ENCODE measurements at places on chromosomes 7 and 10.

DNA sequence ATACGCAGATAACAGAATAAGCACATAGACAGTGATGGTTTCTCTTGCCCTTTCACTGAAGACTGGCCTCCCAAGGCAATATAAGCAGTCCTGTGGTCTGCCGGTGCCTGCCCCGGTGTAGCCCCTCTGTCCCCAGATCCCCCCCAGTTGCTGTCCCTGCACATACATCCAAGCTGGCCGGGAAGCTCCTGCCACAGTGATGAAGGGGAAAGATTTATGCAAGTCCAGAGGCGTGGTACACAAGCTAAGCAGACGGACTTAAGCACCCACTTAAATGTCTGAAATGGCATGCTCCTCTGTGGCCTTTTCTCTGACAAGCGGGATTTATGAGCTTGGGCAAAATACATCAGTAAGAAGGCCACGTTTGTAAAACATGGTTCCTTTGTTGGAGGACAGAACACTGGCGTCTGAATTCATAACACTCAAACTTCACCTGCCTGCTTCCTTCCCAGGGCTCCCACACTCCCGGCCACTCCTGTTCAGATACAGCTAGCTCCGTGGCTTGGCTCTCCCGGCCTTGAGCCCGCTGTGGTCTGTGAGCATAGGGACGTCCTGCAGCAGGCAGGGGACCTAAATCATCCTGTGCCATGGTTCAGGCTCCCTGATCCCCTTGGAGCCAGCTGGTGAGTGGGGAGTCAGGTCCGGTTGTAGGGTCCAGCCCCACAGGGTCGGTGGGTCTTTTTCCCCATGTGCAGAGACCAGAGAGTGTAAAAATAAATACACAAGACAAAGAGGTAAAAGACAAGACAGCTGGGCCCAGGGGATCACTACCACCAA is 61.7 kb upstream of the PPP2R2D start:
- DNase-seq: no peak

DNA sequence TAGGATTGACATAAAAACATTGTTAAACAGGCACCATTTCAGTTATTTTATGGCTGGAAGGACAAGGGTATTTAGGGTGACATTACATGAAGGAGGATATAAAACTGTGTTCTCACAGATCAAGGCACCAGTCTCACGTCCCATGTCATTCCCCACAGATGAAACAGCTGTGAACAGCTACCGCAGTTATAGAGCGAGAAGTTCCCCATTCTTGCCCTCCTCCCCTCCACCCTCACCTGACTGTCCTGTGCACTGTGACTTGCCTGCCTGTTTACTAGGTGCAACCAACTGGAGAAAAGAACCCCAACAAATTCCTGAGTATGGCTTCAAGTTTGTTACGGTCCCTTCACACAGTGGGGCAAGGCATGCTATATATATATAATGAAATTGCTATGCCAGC is 141.6 kb downstream of the SND1 start:
- no peak for DNase-seq

- no peak for DNase-seq
These were observed 2.4 kb downstream of the UCMA start for GRCh38 chr10:13231808-13232207.

GRCh38 chr7:113856010-113856409 is 62.8 kb downstream of the PPP1R3A start:
- DNase-seq: no peak

DNA sequence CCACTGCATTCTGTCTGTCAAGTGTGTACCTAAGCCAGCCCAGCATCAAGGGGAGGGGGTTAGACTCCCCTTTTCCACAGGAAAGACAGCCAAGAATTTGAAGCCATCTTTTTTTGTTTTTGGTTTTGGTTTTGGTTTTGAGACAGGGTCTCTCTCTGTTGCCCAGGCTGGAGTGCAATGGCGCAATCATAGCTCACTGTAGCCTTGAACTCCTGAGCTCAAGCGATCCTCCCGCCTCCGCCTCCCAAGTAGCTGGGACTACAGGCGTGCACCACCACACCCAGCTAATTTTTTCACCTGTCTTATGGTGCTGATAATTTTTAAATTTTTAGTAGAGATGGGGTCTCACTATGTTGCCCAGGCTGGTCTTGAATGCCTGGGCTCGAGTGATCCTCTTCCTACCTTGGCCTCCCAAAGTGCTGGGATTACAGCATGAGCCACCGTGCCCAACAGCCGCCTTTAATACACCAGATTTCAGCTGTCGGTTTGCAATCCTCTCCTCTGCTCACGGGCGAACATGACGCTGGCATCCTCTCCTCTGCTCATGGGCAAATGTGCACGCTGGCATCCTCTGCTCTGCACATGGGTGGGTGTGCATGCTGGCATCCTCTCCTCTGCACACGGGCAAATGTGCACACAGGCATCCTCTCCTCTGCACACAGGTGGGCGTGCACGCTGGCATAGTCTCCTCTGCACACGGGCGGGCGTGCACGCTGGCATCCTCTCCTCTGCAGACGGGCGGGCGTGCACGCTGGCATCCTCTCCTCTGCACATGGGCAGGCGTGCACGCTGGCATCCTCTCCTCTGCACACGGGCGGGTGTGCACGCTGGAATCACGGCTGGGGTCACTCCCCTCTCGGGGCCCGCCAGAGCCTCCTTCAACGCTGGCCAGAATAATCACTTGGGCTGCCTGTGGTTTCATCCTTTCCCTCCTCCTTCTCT is 56.0 kb upstream of the PDGFA start:
- DNase-seq: no peak

GRCh38 chr10:43209074-43209455 is 57.8 kb downstream of the RASGEF1A start:
- no peak for DNase-seq

DNA sequence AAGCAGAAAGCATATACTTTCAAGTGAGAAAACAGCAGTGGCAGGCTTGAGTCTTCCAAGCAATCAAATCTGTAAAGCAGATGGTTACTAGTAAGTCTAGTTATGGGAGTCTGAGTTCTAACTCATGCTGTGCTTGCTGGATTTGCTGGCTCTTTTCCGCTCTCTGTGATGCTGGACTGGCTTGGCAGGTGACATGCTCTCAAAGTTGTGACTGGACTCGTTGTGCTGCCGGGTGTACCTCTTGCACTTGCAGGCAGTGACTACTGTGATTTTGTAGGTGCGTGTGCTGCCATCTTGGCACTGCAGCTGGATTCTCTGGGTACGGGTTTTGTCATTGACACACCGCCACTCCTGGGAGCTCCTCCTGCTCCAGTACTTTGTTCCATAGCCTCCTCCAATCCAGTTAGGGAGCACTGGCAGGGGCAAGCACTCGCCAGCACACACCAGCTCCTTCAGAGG is 3.1 kb downstream of the SOSTDC1 start:
- no peak for DNase-seq

DNA sequence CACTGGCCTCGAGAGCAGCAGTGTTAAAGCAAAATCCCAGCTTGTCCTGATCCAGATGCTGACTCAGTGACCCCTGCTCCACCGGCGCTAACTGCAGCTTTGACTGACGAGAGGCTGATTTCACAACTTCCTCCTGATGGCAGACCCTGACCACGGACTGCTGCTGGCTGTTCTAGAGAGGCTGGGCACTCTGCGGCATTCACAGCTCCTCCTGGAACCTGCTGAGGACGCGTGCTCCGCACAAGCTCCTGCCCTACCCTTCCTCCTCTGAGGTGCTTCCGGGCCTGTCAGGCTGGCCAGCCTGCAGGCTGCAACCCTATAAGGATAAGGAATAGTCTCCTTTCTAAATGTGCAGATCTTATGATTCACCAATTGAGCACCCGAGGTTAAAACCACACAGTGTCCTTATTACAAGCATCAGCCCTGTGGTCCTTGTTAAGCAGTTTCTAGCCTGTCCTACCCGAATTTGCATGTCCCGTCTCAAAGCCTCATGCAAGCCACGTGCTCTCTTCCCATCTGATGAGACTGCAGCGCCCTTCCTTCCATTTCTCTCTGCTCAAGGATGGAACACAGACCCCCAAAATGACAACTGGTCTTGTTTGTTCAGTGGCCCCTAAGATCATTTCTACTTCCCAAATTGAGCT is 35.5 kb upstream of the NCAPG2 start:
- DNase-seq: peak; percentile 68

DNA sequence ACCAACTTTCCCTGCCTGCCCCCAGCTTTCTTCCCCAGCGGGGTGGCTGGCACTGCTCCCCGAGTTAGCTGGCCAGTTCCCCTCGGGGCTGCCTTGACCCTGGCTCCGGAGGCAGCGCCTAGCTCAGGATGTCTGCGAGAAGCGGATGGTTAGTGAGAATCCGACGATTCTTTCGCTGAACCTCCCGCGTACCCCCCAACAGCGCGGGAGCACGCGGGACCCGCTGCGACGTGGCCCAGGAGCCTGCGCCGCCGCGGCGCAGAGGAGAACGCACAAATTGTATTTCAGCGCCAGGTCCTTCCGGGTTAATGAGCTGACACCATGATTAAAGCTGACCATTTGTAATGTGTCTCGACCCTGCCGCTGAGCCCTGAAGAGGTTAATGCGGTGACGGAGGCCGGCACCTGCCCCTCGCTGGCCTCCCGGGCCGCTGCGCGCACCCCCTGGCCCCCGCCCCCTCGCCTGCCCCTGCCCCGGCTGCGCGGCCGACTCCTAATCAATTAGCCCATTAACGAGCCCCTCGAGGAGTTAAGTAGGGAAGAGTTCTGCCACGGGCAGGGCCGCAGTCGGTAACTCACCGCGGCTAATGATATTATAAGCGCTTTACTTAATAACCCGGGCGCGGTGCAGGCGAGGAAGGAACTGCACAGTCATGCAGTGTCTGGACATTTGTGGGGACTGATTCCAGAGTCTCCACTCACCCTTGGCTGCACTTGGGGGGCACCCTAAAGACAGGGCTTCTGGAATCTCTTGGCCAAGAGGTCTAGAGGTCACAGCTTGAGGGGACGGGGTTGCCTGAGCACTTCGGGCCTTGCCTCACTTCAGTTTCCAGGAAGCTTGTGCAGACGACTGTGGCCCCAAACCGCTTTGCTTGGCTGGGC is 1.7 kb upstream of the HMX2 start:
- no peak for DNase-seq

DNA sequence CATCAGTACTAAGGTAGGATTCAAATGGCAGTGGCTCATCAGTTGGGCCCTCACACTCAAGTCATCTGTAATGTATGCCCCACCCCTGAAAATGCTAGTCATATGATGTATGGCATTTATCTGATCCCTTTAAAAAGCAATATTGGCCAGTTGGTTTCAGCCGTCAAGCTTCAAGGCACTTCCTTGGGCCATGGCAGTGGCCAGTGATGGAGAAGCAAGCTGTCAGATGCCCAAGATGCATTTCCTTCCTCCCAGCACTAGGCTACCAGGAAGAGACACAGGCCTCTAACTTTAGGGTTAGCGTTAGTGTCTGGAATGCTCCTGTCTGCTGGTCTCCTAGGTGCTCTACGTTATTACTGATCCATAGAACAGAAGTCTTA is 64.1 kb downstream of the PIK3AP1 start:
- DNase-seq: no peak

DNA sequence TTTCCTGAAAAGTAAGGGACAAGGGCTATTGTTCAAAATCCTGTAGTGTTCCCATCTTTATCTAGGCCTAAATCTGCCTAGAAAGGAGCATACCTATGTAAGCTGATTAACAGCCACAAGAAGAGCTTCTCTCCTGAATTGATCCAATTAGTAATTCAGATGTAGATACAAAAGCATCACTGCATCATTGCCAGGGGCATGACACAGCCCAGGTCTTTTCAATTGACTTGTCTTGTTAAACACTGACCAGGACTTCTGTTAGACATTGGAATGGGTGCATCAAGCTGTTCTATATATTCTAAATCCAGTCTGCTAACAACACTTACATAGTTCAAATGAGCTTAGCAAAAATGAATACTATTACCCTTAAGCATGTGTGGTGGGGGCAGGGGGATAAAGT is 589.2 kb downstream of the INHBA start:
- no peak for DNase-seq

- no peak for DNase-seq
These were observed 482 bp upstream of the ERCC6 start for GRCh38 chr10:49539320-49539885.

DNA sequence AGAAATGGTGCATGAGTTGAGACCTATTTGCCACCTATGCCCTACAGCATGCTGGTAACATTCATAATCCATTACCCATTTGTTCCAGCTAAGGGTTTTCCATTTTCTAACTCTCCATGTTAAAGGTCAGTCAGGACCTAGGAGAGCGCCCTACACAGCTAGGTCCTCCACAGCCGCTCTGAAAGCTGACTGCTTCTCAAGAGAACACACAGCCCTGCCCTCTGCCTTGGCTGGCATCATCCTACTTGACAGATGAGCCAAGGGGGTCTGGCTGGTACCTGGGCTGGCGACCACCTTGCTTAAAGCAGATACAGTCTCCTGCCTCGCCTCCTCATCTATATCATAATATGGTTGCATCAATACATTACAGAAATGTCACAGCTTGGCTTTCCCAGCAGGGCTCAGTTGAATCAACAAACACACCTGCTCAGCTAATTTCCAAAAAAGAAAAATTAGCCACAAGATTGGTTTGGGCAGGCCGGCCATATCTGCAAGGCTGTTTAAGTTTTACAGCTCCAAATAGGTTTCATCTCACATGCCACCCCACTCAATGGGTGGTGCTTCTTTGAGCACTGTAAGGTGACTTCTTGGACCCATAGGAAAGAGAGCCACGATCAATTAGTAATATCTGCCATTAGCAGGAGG is 17.3 kb downstream of the TLL2 start:
- no peak for DNase-seq

GRCh38 chr7:22782616-22783232 is 39.9 kb downstream of the TOMM7 start:
- no peak for DNase-seq

DNA sequence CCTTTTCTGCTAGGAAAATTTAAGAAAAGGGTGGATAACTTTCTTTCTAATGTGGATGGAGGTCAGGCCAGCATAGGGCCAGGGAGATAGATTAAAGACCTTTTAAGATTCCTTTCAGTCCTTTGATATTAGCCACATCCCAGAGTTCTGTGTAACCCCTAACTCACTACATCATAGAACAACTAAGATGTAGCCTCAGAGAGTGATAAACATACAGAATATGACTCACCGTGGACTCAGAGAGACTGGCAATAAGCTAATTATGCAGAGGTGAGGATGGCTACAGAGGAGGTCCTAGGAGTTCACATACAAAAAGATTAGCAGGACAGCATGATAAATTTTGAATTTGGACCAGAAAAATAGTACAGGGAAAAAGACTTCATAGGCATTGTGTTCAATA is 141.0 kb downstream of the AOAH start:
- no peak for DNase-seq

DNA sequence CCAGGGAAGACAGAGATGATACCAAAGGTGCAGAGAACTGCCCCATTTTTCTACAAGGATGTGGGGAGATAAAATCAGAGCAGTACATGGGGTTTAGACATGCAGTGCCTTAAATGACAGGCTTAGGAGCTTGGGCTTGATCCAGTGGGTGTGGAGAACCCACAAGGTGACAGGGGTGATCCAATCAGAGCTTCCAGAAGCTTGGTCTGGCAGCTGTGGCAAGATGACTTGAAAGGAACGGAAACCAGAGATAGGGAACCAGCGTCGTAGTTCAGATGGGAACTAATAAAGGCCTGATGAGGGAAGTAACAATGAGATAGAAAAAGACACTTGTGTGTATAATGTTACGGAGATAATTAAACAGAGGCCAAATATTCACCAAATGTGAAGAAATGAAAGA is 80.7 kb downstream of the SLC37A3 start:
- no peak for DNase-seq

- no peak for DNase-seq
These were observed 219.9 kb downstream of the TCF7L2 start for GRCh38 chr10:113169853-113170460.

- no peak for DNase-seq
These were observed 32.1 kb upstream of the PFKFB3 start for GRCh38 chr10:6170638-6171037.

GRCh38 chr7:510131-510481 is 9.5 kb downstream of the PDGFA start:
- no peak for DNase-seq

- DNase-seq: no peak
These were observed 150.1 kb upstream of the BMPER start for GRCh38 chr7:33754933-33755928.

Data from astrocyte of the cerebellum (primary cell).